ENCODE measurements at places on chromosomes 3 and 15.

DNA sequence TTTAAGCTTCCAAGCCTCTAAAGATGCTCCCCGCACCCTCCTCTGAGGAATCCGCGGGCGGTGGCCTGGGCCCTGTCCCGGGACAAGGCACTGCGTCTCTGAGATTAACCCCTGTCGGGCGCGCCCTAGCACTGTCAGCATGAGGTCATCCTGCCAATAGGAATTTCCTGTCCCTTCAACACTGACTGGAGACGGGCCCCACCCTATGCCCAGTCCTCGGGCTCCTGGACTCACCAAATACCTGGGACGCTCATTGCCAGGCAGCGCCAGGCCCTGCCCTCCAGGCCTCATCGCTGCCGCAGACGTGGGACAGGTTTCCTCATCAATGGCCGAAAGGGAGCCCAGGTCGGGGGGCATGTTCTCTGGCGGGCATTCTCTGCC is 67.6 kb upstream of the SH3GL3 start:
- no peak for DNase-seq

DNA sequence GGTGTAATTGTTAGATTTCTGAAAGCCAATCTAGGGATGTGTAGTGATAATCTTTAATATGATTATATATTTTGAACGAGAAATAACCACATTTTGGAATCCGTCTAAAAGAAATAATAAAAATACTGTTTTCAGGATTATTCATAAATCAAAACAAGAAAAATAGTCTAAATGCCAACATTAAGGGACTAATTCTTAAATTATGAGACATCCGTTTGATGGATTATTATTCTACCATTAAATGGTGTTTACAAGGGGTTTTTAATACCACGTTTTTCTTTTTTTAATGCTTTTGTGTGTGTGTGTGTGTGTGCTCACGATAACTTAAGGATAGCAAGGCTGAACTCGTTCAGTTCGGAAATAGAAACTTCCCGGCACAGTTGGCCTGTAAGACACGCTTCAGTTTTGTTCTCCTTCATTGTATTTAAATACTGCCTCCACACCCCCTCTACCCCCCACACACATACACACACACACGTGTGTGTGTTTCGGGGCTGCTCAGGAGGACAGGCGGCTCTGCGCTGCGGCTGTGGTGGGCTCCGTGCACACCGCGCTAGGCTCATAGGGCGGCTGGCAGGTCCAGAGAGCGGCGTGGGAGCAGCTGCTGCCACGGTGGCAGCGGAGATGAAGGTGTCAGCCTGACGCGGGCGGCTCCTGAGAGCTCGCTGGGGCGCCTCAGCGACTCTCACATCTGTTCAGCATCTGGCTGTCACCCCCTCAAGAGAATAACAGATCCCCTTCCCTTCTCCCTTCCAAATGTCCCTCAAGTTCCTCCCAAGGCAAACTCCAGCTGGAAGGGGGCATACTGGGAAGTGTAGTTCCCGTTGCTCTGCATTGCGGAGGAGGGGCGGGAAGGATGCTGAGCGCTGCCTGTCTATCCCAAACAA is 23.0 kb upstream of the ANP32A start:
- DNase-seq: no peak

GRCh38 chr15:99930696-99931095 is 197.5 kb upstream of the LYSMD4 start:
- DNase-seq: no peak

DNA sequence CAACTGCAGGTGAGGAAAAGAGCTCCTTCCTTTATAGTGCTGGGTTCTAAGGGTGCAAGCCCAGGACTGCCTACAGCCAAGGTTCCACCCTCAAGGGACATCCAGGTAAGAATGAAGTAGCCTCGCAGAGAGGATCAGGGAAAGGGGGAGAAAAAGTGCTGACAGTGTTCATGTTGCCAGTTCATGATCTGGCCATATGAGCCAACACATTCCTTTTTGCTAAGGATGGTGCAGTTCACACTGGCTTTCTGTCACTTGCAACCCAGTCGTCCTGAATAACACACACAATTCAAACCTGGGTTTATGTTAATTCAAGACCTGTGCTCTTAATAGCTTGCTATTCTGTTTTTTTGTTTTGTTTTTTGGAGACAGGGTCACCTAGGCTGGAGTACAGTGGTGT is 9.0 kb downstream of the CLN6 start:
- no peak for DNase-seq

Measured in cortex of kidney (tissue), 1 donor.